ENCODE measurements at places on chromosomes 16 and 17.

DNA sequence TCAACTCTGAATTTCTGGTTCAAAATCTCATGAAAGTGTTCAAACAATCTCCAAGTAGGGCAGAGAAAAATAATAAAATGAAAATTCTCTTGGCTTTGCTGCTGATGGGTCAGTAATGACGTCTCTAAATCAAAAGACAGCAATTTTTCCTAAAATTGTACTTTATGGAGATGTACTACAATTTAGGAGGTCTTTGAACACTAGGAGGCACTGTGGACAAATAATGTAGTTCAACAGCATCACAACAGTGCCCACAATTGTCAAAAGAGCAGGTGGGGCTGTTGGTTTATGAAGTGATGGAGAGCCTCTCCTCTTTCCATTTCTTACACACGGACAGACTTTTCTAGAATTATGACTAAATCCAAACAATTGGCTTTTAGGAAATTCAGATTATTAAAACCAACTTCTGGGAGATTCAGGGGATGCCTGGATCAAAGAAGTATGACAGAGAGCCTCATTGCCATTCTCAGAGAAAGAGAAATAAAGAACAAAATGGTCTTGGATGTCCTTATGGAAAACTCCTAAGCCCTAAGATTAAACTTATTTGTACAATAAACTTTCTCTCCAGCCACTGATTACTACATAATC, 23.8 kb downstream of the EZH1 start:
- DNase-seq, result no peak

- no peak for DNase-seq
Observed at GRCh38 chr16:63005356-63005755, 969.1 kb upstream of the CDH8 start.

DNA sequence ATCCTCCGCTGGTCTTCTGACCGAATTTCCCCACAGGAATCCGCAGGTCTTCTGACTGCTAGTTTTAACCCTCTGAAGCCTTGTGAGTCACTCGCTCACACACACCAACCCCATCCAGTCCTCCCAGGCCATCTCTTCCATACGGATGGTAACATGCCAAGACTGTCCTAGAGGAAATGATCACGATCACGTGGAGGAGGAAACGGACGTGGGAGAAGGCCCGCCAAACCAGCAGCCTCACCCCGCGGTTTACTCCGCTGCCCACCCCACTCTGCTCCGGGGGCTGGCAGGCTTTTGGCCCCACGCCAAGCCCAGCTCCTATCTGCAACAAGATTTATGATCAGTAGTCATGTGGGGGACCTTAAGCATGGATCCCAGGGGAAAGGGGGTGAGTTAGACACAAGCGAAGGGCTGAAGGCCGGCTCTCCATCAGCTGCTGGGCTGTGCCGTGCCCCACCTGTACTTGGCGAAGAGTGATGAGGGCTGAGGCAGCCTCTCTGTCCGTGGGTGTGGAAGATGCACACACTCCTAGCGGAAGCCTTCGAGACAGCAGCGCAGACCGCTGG, 1.5 kb upstream of the FAAP100 start:
- DNase-seq, result no peak

DNA sequence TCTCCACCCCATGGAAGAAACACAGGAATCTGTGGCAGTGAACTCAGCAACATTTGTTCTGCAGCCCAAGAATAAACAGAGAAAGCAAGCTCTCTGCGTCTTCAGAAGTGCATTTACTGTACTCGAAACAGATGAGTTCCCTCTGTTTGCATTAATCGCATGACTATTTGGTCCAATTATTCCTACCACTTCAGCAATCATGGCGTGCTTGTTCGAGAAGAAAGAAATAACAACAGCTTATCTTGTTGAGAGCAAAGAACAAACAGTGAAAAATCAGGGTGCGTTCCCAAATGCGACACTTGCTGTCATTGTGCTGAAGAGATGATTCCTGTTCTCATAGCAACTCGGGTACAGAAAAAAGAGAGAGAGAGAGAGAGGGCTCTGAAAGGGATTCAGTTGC, 445.3 kb upstream of the MAF start:
- no peak for DNase-seq

DNA sequence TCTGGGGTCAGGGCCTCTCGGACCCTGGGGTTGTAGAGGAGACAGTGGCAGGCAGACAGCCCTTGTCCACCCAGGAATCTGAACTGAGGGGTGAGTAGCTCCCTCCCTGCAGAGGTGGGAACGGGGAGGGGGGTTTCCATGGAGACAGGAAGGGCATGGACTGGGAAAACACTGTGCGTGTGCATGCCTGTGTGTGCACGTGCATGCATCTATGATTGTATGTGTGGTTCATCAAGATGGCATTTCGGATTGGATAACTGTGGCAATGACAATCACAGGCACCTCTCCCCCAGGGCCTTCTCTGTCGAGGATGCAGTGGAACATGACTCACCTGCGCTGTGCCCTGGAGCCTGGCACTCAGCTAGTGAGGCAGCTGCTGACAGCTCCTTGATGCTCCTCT, 6.1 kb upstream of the CD300C start:
- DNase-seq, result no peak
